ENCODE measurements at places on chromosomes 2 and 18.
A peak's percentile ranks its signal among the peaks of the same experiment; 100 is the strongest.

DNA sequence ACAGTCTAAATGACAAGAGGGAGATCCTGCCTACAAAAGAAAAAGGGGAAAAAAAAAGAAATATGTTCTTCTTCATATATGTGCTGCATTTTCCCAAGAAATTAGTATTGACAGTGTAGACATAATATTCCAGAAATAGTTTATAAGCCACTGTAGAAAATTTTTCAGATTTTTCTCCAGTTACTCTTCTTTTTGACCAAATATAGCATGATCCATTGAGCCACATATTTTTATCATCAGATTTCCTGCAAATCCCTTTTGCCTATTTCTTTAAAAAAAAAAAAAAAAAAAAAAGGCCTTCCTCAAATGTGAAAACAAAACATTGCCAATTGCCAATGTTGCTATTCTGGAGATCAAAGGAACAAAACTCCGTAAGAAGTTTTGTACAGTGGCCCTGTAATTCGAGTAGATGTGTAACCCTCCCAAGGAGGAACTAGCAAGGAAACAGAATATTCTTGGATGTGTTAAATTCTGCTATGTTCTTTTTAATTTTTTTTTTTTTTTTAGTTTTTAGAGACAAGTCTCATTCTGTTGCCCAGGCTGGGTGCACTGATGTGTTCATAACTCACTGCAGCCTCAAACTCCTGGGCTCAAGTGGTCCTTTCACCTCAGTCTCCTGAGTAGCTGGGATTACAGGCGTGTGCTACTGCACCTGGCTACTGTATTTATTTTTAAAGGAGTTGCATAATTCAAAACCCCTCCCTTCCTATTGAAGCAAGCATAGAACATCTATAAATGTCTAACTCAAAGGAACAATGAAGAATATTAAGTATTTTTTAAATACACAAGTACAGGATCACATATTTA, 12.5 kb upstream of the CABYR start:
- no peak for DNase-seq

DNA sequence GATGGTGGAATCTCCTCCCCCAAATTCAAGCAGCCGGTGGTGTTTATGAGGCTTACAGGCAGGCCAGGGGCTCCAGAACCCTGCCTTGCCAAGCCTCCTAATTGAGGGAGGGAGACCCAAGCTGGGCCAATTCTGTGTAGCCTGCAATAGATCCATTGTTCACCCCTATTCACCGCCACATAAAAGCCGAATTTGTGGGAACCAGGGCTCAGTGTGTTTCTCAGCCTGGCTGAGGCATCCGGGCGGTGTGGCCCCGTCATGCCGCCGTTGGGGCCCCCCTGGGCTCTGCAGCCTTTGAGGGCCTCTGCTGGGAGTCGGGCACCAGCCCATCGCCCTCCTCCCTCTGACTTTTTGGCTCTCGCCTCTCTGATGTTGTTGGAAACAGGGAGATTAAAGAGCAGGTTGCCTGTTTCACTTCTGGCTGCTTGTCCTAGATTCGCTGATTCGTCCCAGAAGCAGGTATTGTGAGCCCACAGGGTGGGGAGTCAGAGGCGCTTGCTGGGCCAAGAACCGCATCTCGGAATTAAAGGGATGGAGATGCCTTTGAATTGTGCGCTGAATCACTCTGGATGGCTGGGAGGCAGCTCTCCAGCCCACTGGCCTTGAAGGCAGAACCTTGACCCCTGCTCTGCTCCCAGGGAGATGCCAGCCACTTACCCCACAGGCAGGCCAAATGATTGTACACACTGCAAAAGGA, 14.7 kb upstream of the OTOS start:
- peak; percentile 60 for DNase-seq

- peak; percentile 61 for DNase-seq
Measured at GRCh38 chr18:23982155-23983079, 32.1 kb upstream of the TTC39C start.

DNA sequence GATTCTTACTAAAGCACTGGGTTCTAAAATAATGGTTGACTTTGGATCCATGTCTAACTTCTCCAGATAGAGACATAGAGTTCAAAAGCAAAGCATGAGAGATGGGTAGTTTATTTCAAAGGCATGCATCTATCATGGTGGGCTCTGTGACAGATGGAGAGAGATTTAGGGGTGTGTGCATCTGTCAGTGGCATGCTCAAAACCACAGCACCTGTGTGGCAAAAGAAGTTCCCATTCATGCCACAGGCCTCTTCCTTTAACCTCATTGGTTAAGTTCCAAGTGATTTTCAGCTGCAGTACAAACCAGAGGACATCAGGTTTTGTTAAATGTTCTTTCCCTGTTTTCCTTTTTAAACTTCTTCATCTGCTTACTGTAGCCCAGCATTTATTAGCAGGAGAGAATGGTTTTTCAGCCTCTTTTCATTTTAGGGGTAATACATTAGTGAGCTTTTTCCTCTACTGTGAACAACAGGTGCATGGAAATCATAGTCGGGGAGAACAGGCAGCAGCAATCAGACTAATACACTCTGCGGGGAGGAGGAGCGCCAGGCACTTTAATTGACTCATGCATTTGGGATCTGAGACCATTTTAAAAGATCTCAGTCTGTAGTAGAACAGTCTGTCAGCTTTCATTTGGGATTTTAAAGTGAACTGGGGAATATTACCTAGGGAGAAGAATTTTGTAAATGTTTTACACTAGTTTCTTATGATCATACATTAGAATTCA, 52.4 kb upstream of the UPP2 start:
- no peak for DNase-seq

GRCh38 chr18:46281185-46282176, 177.3 kb downstream of the HAUS1 start:
- peak; percentile 85 for DNase-seq

Measured in retina (tissue), 1 donor.